Foreskin melanocyte (primary cell): ENCODE measurements at places on chromosomes 1 and 21.

DNA sequence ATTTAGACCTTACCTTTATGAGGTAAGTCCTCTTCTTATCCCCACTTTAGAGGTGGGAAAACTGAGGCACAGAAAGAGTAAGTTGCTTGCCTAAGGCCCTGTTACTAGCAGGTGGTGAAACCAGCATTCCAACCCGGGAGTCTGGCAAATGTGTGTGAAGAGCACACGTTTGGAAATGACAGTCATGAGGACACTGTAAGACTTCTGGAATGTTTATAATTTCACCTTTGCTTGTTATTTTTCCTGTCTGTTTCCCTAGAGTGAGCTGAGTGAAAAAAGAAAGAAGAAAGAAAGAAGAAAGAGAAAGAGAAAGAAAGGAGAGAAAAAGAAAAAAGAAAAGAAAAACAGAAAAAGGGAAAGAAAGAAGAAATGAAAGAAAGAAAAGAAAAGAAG, 21.2 kb upstream of the LGALS8 start:
- DNase-seq: no peak

DNA sequence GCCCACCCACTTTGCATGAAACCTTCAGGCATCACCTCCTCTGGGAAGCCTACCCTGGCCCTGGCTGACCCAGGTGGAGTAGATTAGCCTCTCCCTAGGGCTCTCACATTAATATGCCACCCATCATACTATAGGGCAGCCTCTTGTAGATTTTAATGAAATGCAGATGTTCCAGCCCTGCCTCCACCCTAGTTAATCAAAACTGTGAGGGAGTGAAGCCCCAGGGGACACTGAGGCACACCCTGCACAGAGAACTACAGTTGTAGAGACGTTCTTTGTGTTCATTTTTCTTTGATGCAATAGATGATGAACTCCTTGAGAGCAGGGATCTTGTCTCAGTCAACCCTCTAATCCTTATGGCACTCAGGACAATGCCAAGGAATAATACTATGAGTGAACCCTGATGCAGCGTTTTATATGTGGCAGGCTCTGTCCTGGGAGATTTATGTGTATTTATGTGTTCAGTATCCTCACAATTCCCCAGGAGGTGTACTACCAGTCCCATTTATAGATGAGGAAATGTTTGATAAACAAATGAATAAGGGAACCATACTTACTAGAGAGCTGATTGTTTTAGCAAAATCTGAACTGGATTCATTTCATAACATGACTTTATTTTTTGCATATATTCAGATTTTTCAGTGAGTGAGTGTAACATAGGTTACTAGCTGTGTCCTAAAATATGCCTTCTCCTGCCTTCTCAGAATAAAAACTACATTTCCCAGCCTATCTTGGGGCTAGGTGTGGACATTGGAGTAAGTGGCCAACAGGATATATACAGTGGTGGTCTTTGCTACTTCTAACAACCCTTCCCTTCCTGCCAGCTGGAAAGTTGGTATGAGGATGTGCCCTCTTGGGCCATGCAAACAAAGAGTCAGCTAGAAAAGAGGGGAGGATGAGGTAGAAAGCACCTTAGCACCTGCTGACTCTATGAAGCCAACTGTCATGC, 23.5 kb upstream of the PRELP start:
- DNase-seq: no peak

DNA sequence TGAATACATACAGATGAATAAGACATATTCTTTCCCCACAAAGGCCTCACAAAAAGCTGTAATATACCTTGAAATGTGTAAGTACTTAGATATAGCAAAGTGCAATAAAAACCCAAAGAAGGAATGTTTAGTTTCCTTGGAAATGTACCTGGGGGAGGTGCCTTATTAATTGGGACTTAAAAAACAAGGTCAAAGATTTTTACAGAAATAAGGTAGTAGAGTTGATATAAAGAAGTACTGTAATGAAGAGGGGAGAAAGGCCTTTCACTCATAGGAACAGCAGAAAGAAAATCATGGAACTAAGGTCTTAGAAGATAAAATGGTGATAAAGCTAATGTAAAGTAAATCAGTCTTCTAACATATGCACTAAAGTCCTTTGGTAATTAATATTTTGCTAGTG, 153.9 kb upstream of the B3GALT2 start:
- DNase-seq: no peak

DNA sequence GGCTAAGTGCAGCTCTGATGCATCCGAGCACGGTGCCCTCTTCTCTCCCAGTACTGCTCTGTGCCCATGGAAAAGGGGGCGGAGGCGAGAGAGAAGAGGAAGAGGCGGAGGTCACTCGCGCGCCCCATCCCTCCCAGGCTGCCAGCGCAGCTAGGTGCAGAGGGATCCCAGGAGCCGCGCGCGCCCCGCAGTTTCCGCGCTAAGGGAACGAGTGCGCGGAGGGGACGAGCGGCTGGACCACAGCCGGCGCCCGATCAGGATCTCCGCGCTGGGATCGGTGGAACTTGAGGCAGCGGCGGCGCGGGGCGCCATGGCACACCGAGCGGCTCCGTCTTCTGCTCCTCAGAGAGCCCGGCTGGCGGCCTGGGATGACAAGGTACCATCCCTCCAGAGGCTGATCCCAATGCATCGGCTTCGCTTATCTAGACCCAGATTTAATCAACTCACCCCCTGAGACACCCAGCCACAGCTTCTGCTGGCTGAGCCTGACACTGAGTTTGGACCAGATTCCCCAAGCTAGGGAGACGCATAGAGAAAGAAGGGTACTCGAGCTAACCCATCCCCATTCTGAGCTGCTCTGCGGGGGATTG, at the start of gene PTGFR:
PTGFR (plus strand) TSS at position 114 of the 590 bp plus-strand sequence. CDS start 1,770 bp downstream, outside the sequence.
- no peak for DNase-seq

DNA sequence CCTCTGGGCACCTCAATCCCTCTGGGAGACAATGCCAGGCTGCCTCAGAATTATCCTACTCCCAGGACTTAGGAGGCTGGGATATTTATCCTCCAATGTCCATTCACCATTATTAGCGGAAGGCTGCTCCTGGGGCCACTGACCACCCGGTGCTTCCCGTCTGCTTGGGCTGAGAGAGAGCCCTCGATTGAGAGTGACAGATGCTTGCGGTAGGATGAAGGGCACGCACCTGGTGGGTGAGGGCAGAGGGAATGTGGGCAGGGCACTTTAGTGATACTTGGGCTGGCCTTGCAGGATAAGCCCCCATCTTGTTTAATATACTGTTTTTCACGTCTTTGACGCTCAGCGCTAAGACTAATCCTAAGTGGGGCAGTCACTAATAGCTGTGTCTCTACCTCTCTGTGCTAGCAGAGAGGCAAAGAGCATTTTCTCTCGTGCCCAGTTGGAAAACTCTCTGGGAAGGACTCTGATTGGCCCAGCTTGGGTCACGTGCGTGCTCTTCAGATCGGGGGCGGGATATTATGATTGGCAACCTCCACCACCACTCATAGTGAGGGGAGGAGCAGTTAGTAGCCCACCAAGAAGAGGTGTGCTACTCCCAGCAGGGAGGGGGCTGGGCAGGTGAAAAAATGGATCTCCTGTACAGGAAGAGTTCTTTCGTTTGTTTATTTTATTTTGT, 10.6 kb upstream of the PARS2 start:
- DNase-seq: no peak

- no peak for DNase-seq
These were observed 282.6 kb upstream of the C1orf105 start for GRCh38 chr1:172137703-172138454.

GRCh38 chr1:232472485-232473041, 157.4 kb downstream of the SIPA1L2 start:
- DNase-seq: peak; percentile 75

- DNase-seq: no peak
These were observed 2.1 kb upstream of the LCE2C start for GRCh38 chr1:152673016-152673415.

GRCh38 chr1:23673086-23673813, 18.4 kb upstream of the RPL11 start:
- DNase-seq: no peak

GRCh38 chr1:86499987-86500593, 31.4 kb downstream of the CLCA1 start:
- no peak for DNase-seq

DNA sequence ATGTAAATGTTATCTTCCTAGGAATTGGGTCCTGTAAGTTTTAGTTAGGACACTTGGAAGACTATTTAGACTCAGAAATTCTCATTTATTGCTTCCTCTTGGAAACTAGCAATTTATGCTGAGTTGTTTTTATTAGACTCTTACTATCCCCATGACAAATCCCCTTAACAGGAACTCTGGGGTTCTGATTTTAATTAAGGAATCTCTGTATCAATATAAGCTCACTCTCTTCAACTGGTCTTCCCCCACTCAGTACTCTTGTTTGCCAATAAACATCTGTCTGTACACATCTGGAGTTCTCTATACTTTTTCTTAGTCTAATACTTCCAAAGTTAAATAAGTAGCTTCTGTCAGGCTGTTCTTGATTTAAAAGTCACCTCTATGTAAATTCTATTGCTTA, 64.1 kb upstream of the TBX15 start:
- DNase-seq: no peak

GRCh38 chr1:206521127-206521526, 13.8 kb downstream of the RASSF5 start:
- no peak for DNase-seq

DNA sequence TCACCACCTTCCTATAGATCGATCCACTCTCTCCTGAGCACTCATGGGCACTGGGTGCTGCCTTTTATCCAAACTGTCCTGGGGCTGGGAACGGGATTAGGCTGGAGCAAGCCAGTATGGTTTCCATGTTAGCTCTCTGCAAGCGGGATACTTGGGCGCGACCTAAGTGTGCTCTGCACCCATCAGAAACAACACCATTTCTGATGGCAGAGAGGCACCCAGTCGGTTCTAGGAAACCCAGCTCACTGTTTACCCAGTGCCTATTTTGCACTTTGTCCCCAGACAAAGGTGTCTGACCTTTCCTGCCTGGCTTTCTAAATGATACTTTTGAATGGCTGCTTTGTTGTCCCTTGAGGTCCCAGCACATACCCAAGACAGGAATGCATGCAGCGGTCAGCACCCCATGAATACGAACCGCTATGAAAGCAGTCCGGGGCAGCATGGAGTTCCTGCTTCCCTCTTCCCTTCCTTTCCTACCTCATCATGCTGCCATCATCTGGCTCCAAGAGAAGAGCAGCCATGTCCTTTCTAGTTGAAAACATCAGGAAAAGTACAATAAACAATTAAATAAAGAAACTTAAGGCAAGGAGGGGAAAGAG, 83.9 kb downstream of the TRABD2B start:
- DNase-seq: no peak

DNA sequence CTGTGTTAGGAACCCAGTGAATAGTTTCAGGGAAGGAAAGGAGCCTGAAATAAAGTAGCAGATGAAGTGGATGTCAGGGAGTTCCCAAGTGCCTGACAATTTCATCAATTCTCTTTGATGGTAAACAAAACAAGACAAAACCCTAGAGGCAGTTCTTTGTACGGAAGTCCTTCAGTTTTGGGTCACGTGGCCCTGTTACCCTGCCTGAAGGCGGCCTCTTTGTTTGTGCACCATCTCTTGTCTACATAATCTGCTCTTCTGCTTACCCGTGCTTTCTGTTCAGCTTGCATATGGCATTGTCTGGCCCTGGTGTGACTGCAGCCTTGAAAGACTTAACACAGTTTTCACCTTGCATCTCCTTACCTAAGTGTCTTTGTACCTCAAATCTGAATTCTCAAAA, 166.7 kb upstream of the DUSP10 start:
- DNase-seq: no peak

- peak; percentile 30 for DNase-seq
These were observed 1.1 kb downstream of the IGFN1 start for GRCh38 chr1:201191653-201192260.

DNA sequence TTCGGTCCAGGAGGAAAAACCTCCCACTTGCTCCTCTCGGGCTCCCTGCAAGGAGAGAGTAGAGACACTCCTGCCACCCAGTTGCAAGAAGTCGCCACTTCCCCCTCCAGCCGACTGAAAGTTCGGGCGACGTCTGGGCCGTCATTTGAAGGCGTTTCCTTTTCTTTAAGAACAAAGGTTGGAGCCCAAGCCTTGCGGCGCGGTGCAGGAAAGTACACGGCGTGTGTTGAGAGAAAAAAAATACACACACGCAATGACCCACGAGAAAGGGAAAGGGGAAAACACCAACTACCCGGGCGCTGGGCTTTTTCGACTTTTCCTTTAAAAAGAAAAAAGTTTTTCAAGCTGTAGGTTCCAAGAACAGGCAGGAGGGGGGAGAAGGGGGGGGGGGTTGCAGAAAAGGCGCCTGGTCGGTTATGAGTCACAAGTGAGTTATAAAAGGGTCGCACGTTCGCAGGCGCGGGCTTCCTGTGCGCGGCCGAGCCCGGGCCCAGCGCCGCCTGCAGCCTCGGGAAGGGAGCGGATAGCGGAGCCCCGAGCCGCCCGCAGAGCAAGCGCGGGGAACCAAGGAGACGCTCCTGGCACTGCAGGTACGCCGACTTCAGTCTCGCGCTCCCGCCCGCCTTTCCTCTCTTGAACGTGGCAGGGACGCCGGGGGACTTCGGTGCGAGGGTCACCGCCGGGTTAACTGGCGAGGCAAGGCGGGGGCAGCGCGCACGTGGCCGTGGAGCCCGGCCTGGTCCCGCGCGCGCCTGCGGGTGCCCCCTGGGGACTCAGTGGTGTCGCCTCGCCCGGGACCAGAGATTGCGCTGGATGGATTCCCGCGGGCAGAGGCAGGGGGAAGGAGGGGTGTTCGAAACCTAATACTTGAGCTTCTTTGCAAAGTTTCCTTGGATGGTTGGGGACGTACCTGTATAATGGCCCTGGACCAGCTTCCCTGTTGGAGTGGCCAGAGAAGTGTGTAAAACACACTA, 45.3 kb downstream of the MRPL39 start:
- peak; percentile 48 for DNase-seq

DNA sequence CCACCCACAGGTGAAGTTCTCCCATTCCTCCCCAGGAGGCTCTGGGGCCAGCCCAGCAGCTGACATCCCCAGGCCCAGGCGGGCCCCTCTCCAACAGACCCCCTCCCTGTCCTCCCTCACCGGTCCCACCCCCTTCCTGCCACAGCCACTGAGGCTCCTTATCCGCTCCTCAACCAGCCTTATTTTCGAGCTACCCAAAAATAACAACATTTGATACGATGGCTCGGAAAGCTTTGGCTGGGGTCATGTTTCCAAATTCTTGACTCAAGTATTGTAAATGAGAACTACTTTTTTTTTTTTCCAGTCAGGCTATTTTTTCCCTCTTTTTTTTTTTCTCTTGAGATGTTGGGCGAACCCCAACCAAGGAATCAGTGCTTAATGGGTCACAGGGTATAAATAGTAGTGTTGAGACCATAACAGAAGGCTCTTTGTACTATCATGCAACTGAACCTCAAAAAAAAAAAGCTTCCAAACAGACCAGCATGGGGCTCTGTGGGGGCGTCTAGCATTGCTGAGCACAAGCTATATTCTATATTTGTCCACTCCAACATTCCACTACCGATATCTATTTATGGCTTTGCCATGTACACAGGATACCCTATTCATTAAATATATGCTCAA, 27.2 kb downstream of the IRF2BP2 start:
- peak; percentile 95 for DNase-seq

DNA sequence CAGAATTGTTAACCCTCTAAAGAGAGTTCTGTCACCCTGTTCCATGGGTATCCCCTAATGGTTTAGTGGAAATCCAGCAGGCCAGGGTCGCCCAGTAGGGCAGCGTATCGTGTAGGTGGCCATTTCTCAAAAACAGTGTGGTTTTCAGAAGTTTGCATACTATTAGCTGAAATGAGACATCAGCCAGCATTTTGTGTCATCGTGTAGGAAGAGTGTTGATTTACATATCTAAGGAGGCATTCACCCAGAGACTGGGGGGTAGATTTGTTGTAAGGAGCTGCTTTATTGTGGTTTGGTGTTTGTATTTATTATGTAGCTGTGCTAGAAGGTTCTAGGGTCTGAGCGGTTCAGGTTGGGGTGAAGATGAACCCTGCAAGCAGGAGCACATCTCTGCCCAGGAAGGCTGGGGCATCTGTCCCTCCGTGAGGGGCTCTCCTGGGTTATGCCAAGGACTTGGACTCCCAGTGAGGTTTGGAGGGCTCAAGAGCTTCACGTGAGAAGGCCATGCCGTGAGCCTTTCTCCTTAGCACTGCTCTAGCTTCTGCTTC, 174.4 kb downstream of the PGBD5 start:
- DNase-seq: no peak
